ENCODE measurements at places on chromosomes 1 and 21. TPM values are rescaled to one million over a fixed set of nuclear protein-coding genes. Genes with fewer than 3 reads are reported as not detected.

The KDF1 gene
- total RNA-seq, result 1.1 TPM

The LEFTY1 gene
- total RNA-seq, result not detected

DNA sequence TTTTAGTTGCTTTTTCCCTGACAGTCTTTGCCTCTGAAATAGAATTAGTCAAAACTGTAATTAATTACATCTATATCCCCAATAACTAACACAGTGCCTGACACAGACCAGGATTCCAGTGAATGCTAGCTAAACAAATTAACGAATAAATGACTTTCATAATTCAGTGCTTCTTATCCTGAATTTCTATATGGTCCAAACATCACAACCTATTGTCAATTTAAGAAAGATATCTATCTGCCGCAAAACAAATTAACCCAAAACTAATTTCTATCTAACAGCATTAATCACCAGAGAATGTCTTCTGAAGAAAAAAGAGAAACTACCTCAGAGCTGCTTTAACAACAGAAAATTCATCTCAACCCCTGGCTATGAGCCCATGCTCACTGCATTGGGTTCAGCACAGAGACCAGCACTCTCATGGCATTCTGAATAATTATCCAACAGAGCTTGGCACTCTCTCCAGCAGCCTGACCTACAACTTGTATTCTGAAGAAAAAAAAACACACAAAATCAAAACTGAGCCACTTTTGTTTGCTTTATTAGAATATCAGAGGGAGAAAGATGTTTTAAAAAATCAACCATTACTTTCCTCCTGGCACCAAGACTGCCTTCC, 547.3 kb upstream of the BEND5 start:
- no peak for DNase-seq
- H3K4me1 ChIP-seq, result no peaks in the 10 kb centered on the region
- H3K27ac ChIP-seq, result no peak overlapping the region

DNA sequence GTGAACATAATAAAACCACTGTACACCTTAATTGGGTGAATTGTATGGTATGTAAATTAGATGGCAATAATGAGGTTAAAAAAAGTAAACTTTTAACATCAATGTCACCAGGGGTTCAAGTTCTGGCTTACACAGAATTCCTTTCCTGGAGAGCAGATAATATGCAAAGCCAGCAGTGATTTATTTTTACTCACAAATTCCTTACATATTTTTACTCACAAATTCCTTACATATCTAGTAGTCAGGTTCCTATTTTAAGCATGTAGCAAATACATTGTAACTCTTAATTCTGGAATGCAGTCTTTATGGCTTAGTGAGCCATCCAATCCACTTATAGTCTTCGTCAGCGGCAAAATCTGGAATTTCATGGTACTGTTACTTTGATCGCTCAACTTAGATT, 1.3 kb upstream of the UBE4B start:
- no peak for DNase-seq
- H3K36me3 ChIP-seq, result no peaks in the 10 kb centered on the region
- no peaks in the 10 kb centered on the region for H3K27me3 ChIP-seq
- H3K4me3 ChIP-seq, result no peak overlapping the region
